Osteoblast (primary cell): ENCODE measurements at places on chromosomes 1 and 21.

- peak; percentile 58 for DNase-seq
Measured at GRCh38 chr1:119582801-119583200, 65.3 kb downstream of the ZNF697 start.

GRCh38 chr1:186875896-186876835, 47.4 kb downstream of the PLA2G4A start:
- no peak for DNase-seq

DNA sequence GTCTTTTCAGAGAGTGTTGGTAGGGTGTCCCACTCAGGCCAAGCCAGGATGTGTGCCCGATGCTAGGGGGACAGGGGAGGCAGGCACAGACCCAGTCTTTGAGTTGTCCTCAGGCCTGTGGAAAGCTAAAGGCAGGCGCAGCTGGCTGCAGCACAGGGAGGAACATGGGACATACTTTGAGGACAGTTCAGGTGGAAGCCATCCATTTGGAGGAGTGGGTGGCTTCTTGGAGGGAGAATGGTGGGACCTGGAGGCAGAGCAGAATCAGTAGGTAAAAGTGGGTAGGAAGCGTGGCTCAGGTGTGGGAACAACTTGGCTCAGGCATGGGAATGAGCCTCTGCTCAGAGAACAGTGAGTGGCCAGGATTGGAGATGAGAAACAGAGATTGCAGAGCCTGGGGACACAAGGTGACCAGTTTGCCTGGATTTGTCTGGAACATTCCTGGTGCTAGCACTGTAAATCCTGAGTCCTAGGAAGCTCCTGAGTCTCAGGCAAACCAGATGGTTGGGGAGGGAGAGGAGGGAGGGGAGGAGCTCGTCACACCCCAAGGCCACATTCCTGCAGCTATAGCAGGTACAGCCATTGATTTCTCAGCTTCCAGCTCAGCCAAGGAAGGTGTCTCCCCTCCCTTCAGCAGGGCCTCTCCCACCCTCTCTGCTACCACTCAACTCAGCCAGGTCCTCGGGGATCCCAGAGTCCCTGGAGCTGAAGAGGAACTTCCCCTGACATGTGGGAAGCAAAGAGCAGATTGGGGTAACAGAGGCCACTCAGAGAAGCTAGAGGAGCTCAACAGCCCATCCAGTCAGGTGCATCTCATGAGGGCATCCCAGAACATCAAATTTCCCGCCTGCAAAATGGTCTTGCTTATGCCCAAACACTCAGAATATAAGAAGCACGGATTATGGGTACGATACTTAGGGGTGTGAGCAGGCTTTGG, 65.2 kb upstream of the TINAGL1 start:
- no peak for DNase-seq

DNA sequence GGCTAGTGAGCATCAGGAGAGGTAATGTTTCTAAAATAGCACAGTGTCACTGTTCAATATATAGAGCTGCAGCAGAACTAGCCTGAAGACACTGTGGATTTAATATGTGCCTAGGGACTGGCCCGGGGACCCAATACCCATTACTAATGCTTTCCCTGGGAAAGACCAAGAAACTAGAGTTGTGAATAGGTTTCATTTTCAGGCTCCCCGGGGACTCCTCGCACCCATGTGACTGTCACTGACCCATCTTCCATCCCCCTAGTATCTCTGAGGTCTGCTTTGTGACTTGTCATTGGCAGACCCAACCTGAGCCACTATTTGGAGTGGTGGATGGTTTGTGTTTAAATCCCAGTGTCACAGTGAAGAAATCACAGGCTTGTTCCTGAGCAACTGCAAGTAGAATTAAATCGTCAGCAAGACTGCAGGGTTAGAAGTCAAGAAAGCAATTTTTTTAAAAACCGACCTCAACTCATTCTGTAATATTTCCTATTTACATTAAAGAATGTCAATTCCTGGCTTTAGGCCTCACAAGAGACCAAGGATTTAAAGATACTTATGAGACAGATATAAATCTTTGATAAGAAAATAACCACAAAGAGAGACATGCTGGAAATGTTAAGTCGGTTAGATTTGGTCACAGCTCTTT, 130.0 kb upstream of the TNR start:
- no peak for DNase-seq

- DNase-seq: peak; percentile 82
Measured at GRCh38 chr1:36476945-36477344, 5.8 kb downstream of the CSF3R start.

DNA sequence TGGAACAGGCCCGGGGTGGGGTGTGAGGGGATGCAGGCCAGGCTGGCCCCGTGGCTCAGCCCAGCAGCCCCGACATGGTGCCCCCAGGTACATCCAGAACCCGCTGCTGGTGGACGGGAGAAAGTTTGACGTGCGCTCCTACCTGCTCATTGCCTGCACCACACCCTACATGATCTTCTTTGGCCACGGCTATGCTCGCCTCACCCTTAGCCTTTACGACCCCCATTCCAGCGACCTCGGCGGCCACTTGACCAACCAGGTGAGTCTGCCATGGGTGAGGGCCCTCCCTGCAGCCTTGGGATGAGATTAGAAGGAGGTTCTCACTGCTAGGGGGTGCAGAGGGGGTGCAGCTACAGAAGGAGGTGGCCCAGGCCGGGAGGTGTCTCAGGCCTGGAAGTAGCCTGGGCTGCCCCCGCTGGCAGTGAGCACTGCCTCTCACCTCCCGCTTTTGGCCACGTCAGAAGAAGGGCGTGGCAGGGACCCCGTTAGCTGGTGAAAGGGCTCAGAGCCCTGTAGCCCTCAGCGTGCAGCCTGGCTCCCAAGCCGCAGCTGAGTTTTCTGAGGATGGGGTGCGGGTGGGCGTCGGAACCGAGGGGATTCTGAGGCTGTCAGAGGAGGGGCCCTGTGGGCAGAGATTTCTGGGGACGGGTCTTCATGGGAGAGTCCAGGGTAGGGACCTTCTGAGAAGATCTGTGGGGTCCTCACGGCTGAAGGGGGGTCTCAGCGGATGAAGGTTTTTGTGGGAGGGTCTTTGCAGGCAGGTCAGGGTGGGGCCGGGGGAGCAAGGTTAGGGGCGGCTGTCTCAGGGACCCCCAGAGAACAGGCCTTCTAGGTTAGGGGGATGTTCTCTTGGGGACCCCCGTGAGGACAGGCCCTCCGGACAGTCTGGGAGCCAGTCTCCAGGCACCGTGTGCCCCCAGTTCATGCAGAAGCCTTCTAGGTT, 10.4 kb downstream of the TTLL10 start:
- DNase-seq: peak; percentile 84

DNA sequence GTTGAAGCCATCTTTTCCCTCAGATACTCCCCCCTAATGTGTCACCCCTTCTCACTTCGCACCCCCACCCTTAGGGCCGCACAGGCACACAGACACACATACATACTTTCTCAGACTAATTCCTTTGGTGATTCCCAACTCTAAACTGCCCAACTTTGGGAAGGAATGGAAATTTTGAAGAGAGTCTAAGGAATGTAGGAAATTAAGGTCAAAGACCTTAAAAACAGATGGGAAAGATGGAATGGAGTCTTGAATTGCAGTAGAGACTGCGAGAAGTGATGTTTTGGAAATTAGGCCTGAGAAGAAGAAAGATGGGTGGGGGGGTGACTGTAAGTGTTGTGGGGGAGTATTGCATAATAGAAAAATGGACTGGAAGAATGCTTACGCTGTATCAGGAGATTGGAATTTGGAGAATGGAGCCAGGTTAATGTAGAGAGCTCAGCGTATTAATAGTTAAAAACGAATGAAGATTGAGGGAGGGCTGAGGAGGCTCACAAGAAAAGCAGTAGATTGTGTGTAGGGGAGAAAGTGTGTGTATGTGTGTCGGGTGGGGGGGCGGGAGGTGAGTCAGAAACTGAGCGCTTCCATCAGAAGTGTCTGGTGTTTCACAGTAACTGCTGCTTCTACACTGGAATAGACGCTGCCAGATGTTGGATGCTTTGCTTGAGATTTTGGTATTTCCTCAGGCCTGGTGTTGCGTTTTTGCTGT, 1.7 kb downstream of the PIP5K1A start:
- DNase-seq: peak; percentile 91
